ENCODE measurements at places on chromosomes 5 and 9.

DNA sequence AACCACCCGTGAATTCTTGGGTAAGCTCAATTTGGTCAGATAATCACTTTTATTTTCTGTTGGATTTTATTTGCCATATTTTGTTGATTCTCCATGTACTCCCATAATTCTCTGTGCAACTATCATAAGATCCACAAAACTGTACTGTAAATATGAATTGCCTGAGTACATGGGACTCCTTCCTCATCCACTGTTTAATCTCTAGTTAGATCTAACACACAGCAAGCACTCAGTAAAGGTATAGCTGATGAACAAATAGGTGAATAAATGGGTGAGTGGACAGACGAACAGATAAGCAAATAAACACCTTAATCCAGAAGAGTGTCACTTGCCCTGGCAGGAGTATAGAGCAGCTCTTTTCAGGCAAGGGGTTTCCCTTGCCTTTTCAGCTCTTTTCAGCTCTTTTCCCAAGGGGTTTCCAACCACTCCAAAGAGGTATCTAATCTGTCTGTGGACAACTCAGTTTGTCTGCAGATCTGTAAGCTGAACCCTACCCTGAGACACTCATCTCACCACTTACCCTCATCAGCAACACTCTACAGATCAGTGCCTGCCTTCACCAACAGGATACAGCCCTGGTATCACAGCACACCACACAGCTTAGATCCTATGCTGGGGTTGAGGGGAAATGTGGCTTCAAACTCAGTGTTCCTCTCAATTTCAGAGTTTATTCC, 51.2 kb downstream of the SIL1 start:
- no peak for DNase-seq

- no peak for DNase-seq
Measured at GRCh38 chr5:133364936-133365707, 247.2 kb downstream of the FSTL4 start.

DNA sequence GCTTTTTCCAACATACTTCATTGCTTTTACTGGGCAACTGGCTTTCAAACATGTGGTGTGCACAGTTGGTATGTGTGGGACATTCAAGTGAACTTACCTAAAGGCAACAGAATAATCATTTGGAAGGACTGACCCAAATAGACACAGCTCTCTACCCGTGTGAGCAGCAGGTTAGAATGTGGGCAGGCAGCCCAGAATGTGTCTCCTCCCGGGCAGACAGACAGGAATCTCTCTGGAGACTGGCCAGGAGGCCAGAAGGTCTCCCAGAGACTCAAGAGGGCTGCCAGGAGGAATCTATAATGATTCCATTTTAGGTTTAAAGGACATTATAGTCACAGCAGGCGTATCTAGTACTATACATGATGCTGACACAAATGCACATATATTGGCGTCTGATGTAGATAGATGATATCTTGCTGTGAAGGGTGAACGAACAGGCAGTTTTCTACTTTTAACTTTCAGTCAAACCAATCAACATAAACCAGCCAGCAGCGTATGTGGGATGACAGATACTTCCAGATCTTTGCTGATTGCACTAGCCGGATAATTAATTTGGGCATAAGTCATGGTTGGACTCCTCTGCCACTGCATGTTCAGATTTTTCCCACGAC, 297.4 kb upstream of the ZNF608 start:
- DNase-seq = no peak

DNA sequence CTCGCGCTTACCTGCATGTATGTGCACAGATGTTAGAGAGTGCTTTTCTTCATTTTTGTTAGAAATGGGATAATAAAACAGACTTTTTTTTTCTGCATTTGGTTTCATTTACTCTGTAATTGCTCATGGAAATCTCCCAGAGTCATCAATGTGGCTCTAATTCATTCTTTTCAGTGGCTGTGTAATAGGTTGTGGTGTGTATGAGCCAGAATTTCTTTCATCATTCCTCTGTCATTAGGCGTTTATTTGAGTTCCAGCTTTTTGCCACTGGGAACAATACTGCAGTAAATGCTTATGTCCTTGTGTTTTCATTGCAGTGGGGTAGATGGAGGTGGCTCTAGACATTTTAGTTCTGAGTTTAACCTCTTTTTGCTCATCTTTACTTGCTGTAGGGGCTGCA, 118.9 kb downstream of the NXNL2 start:
- no peak for DNase-seq

DNA sequence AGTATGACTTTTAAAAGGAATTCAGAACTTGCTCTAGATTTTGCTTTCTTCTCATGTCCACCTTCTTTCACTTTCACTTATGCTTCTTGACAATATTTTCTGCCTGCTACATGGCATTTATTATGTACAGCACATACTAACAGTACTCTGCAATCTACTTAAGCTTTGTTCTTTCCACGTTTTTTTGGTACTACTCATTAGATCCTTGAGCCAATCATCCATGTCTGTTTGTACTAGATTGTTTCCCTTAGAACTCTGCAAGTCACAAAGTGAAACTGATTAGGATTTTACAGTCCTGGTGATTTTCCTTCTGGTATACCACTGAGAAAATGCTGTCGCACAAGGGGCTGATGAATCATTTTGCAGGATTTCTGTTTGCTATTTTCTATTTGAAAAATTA, 78.3 kb downstream of the PARP8 start:
- no peak for DNase-seq

DNA sequence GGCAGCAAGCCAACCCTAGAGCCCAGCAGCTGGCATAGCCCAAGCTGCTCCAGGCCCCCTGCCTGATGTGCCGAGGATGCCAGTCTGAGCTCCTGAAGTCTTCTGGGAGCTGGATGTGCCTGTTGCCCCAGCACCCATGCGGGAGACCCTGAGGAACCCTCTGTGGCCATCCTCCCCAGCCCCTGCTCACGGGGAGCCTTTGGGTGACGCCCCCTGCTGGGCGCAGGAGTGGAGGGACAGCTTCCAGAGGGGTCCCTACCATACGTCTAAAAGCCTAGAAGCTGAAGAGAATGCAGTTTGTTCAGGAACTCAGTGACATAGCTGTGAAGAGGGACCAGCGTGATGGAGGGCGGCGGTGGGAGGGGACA, 33.1 kb upstream of the MVB12B start:
- DNase-seq = no peak

- DNase-seq = no peak
Measured at GRCh38 chr5:58318468-58318867, 141.4 kb downstream of the PLK2 start.

DNA sequence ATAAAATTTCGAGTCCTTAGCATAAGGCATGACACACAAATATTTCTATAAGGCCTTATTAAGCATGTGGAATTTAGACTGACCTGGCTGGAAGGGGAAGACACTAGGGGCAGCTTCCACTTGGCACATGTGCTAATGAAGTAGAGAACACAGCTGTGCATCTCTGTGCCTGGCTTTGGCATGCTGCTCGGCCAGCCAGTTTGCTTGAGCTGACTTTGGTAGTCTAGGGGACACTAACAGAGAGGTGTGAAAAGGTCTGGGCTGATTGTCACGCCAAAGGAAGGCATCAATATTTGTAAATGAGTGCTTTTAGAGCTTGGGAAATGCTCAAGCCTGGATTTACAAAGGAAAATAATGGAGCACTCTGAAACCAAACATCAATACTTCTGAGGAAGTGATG, 723.7 kb downstream of the PRELID2 start:
- no peak for DNase-seq

- no peak for DNase-seq
Measured at GRCh38 chr9:38344566-38345324, 47.8 kb upstream of the ALDH1B1 start.

DNA sequence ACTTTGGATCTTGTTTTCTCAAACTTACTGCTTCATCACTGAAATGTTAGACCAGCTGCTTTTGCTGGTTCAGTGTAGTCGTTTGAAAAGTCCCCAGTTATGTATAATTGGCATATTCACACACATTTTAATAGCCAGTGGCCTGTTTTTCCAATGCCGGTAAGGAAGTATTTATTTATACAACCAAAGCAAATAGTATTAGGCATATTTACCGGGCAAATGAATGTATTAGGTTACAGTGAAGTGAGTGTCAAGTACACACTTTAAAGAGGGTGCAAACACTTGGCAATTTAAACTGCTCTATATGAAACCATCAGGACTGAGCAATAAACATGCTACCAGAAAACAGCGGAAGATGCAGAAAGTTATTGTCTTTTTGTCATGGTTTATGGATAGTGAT, 242.9 kb downstream of the MCTP1 start:
- DNase-seq = no peak

DNA sequence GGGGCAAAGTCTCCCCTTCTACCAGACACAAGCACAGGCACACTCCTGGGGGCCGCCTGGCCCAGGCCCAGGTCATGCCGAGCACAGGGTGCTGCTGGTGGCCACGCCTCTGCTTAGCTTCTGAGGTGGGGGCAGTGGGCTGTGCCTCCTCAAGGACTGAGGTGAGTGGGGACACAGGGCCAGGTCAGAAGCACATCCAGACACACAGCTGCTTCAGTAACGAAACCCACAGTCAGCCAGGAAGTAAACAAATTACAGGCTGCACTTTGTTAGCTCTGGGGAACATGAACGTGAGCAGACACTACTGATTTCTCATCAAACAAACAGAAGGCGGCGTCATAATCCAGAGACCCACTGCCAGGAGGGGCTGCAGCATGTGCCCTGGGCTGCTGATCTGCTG, 192.4 kb downstream of the HSPA4 start:
- DNase-seq = no peak

GRCh38 chr5:39319395-39319794, 44.9 kb downstream of the C9 start:
- no peak for DNase-seq

DNA sequence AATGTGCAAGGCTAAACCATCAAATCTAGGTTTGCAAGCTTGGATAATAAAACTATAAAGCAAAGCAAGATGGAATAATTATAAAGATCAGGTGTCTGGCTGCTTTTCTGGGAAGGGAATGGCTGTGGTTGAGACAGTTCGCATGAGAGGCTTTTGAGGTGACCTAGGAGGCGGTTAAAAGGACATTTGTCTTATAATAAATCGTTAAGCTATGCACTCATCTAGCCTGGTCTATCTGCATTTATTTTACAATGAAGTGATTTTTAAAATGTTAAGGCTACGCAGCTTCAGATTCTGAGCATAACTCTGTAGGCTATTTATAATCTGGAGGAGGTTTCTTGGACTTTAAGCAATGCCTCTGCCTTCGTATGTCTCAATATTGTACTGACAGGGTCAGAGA, 29.4 kb upstream of the MAN2A1 start:
- no peak for DNase-seq

- DNase-seq = no peak
Measured at GRCh38 chr5:37839407-37840052, at the start of gene GDNF. TSS of gene GDNF (minus strand) at chr5:37840041. CDS start at chr5:37834796, 5,245 bp downstream.

- DNase-seq = no peak
Measured at GRCh38 chr5:180140571-180140970, 68.4 kb downstream of the RASGEF1C start.

GRCh38 chr9:78541868-78542443, 245.0 kb downstream of the PSAT1 start:
- no peak for DNase-seq

GRCh38 chr5:30561771-30562170, 631.7 kb upstream of the CDH6 start:
- no peak for DNase-seq

DNA sequence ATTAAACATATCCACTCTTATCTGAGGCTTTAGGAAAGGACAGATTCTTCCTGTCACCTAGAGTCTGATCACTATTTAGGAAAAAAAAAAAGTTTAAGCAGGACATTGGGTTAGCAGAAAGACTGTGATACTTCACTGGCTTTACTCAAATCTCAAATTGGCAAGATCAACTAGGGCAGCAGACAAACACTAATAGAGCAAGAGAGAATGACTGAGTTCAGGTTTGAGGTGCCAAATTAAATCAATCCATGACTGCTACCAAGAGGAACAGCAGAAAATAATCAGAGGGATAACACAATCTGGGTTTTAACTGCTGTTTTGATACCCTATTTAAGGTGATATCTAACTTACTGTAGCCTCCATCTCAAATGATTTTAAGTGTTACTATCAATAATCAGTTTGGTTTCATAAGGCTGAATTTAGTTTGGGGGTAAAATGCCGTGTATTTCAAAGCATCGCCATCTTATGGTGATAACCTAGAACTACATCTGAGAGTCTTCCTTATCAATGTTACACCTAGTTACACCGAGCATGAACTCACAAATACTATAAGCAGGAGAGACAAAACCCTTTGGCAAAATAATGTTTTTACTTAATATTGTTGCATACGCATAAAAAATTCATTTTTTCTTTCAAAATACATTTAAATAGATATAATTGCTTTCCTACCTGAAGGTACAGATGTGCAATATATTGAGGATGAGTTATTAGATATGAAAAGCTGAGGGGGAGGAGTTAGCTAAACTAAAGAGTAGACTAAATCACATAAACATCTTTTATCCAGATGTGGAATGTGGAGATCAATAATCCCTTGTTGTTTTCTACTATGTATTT, 286.4 kb upstream of the CDH12 start:
- DNase-seq = no peak

DNA sequence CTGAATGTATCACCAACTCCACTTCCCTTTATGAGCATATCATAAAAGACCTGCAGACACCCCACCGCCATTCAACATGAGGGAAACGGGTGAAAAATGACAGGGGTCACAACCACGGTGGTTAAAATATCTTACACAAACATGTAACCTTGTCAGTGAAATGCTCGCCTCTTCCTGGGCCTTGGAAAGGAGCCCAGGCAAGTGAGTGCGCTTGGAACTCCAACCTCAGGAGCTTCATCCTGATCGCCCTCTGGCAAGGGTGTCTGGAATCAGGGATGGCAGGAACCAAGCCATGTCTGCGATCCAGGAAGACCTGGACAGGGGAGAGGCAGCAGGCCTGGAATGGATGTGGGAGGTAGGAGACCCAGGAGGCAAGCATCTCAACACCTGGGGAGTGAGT, 282.7 kb downstream of the GAS1 start:
- no peak for DNase-seq

DNA sequence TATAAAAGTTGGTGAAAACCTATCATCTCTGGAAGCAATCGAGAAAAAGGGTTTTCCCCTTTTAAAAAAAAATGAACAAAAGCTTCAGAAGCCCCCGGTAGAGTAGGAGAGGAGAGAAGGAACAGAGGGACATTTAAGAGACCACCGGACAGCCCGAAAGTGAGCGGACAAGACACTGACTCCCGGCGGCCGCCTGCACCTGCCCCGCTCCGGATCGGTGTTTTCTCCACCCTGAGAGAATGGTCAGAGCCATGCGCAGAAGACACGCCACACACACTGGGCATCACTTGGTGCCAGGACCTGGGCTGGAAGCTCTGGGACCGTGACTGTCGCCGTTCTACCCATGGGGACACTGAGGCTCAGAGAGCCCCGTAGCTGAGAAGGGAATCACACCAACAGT, 61.6 kb upstream of the SARDH start:
- DNase-seq = no peak
